ENCODE measurements at places on chromosomes 3 and 15.

DNA sequence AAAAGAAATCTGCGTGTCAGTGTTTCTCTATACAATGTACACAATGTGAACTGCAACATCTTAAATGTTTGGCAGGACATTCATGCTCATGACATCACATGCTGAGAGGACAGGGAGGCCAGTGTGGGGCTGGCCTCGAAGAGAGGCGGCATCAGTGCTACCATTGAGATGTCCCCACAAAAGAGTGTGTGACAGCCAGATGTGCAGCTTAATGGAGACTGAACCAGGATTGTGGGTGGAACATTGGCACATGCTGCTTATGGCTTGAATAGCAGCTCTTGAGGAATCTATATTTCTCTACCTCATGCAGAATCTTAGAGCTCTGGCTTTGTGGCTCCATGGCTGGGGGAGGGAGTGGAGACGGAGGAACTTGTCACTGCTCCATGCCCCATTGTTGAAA, 18.5 kb downstream of the CLDN11 start:
- no peak for DNase-seq

DNA sequence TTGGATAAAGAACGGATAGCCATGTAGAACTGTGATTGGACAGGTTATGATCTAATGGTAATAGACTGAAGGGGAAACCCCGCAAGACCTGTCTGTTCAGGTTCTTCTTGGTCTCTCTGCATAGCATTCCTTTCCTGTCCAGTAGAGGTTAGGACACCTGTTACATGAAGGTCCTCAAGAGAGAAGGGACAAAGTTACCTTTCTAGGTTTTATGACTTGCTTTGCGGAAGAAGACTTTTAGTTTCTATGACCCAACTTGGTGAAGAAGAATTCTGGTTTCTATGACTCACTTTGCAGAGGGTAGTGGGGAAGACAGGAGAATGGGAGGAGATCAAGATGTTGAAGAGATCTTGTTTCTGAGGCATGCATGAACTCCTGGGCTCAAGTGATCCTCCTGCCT, 97.9 kb upstream of the C3orf80 start:
- no peak for DNase-seq

- DNase-seq = no peak
Observed at GRCh38 chr3:78268716-78269668, 1229.1 kb downstream of the ROBO2 start.

- DNase-seq = no peak
Observed at GRCh38 chr3:32706348-32707025, 21.5 kb downstream of the CNOT10 start.

- no peak for DNase-seq
Observed at GRCh38 chr3:197456261-197457091, 99.3 kb downstream of the BDH1 start.

DNA sequence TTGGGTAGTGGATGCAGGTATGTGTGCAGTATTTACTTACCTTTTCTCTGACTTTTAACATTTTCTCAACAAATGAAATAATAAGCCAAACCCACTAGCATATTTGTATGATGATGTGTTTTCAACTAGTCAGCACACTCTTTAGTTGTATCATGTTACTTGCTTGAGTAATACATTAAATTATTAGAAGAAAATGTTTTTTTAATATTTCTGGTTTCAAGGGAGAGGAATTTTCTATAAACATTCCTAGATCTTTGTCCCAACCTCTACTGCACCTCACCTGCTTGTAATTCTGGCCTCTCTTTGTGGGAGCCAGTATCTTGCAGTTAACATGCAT, 161.8 kb upstream of the CBLB start:
- DNase-seq = no peak

All from D341Med (cell line).